ENCODE measurements at places on chromosomes 7 and 10.

DNA sequence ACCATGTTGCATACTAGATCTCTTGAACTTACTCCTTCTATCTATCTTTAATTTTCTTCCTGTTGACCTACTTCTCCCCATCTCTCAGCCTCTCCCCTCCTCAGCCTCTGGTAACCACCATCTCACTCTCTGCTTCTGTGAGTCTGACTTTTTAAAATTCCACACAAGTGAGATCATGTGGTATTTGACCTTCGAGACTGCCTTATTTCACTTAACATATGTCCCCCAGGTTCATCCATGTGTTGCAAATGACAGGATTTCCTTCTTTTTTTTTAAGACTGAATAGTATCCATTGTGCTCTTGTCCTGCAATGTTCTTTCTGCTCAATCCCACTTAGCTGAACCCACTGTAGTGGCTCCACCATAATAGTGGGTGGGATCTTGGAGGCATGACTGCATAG lies 51.4 kb upstream of the DNAJC1 start:
- DNase-seq: no peak

DNA sequence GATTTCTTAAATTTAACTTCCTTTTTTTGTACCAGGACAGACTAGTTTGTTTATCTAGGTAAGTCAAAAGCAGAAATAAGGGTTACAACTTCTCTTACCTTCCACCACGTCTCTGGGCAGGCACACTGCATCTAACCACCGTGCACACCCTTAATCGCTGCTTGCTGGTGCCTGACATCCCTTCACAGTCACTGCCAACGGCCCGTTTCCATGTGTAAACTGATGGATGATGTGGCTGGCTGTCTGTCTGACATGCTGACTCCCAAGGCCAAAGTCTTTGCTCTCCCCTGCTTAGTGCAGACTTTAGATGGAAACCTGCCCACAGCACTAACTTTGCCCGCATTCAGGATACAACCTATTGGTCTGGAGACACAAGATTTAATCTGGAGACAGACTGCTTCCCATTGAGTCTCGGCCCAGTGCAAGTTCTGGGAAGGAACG lies 1.1 kb downstream of the TMEM273 start:
- no peak for DNase-seq

GRCh38 chr10:112546474-112546873 lies 99.5 kb downstream of the VTI1A start:
- no peak for DNase-seq

DNA sequence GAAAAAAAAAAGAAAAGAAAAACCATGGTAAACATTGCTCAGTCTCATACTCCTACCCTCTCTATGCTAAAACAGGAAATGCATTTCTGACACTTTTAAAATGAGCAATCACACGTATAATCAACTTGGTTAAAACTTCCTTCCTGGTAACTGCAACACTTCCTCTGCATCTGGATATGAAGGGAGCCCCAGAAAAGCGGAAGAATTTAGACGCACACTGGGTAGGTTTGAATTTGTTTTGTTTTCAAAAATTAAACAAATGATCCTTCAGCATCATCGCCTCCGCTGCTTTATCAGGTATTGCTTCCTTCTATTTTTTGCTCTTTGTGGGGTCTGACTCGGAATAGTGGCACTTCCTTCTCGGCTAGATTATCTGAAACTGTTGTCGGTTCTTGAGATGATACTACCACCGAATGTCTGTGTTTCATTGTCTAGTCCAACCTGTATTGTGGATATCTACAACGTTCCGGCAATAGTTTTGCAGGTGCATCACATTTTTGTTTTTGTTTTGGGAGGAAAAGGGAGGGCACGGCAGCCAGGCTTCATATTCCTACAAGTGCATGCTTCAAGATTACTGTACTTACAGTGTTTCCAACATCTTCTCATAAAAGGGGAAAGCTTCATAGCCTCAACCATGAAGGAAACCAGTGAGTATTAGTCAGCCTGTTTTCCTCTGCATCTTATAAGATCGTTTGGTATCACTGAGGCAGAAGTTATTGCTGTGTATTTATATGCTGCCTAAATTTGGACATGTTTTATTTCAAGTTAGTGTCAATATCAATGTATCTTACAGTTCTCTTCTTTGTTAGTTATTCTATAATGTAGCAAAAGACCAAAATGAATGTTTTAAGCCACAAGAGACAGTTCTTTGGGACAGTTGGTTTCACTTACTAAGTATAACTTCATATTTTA lies at the start of gene PIK3CG:
Gene PIK3CG, plus strand, starts transcription at position 153 of the 912 bp plus-strand sequence. CDS start 2,280 bp downstream, outside the sequence.
- no peak for DNase-seq

- no peak for DNase-seq
These were observed 38.5 kb upstream of the LOXL4 start for GRCh38 chr10:98306501-98306900.

DNA sequence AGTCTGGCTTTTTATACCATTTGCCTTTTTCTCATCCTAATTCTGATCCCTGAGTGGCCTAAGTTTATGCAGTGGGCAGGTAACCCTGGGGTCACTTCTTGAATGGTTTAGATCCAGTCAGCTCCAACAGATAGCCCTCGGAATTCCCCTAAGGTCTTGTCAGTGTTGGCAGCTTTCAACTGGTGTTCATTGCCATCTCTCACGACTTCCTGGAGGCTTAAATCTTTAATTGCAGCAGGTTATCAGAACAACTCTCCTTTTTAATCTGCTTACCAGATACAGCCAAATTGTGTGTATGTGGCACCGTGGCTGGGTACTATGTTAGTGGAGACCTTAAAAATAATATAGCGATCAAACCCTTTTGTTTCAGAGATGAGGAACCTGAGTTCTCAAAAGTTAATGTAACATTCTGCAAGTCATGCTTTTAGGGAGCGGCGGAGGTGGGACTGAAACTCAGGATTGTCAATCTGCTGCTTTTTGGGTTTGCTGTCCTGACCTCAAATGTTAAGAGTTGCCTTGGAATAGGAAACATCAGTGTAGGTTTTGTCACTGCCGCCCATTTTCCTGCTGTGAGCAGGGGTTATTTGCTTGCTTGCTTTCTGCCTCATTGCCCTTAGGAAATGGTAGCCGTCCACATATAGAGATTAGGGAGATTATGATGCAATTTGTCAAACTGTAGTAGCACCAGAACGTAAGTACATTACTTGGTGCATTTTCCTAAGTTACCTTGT lies 818 bp downstream of the DLD start:
- DNase-seq: no peak

GRCh38 chr7:20799566-20800366 lies 13.1 kb upstream of the SP8 start:
- DNase-seq: no peak

GRCh38 chr7:145082366-145083161 lies 246.7 kb upstream of the TPK1 start:
- DNase-seq: no peak

DNA sequence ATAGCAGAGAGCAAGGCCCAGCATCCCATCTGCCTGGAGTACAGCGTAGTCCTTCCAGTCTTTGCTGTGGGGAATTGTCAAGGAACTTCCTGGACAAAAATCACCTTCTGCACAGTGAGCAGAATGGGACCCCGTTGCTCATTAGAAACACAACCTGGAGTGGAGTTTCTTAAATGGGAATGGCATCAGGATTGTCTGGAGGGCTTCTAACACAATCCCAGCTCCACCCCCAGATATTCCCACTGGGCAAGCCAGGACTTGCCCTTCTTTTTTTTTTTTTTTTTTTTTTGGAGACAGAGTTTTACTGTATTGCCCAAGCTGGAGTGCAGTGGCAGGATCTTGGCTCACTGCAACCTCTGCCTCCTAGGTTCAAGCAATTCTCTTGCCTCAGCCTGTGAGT lies 356.4 kb downstream of the GALNT17 start:
- no peak for DNase-seq

DNA sequence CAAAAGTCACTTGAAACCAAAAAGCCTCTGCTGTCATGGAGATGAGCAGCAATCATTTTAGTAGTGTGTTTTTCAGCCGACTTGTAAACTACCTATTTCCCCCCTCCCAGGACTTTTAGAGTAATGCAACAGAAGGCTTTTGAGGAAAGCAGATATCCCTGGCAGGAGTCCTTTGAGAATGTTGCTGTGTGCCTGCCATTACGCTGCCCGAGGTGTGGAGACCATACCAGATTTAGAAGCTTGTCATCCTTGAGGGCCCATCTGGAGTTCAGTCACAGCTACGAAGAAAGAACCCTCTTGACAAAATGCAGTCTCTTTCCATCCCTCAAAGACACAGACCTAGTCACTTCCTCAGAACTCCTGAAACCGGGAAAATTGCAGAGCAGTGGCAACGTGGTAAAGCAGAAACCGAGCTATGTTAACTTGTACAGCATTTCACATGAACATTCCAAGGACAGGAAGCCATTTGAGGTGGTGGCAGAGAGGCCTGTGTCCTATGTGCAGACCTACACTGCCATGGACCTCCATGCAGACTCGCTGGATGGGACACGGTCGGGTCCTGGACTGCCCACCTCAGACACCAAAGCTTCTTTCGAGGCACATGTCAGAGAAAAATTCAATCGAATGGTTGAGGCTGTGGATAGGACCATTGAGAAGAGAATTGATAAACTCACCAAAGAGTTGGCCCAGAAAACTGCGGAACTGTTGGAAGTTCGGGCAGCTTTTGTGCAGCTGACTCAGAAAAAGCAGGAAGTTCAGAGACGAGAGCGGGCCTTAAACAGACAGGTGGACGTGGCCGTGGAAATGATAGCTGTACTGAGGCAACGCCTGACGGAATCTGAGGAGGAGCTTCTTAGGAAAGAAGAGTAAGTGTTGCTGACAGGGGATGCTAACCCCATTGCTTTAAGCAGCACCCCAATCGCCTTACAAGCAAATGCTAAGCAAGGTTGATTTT lies 2.2 kb downstream of the ZNF365 start:
- DNase-seq: no peak

DNA sequence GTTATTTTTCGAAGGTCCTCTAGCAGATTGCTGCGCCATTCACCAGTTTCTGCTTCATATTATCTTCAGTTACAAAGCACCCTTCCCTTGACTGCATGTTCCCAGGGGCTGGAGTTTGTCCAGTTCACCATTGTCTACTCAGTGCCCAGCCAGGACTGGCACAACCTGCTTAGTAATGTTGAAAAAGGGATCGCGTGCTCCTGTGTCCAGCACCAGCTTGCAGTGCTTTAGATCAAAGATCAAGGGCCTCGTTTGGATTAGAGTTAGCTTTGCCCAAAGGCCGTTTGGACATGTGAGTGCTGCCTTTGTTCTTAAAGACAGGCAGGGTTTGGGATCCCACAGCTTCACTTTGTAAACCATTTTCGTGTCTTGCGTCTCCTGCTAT lies 867 bp downstream of the ATP6V0E2 start:
- DNase-seq: no peak

GRCh38 chr10:50231515-50232260 lies 19.6 kb downstream of the ASAH2 start:
- no peak for DNase-seq

GRCh38 chr10:49237985-49238384 lies 49.8 kb upstream of the TMEM273 start:
- DNase-seq: no peak

DNA sequence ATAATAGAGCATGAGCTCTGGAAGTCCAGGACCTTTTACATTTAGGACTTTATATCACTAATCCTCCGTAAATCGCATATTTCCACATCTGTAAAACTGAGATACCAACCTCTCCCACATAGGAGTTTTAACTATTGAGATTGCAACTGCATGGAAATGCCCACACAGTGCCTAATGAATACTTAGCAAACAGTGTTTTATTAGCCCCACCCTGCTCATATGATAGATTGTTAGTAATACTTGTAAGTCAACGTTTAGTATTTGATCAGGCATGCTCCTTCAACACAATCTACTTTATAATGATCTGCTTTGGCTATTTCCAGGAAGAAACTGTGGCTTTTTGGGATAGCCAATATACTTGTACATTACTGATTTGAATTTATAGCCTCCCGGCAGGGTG lies 8.5 kb downstream of the PDZD8 start:
- DNase-seq: no peak

GRCh38 chr7:45456105-45456504 lies 118.1 kb upstream of the ADCY1 start:
- no peak for DNase-seq

DNA sequence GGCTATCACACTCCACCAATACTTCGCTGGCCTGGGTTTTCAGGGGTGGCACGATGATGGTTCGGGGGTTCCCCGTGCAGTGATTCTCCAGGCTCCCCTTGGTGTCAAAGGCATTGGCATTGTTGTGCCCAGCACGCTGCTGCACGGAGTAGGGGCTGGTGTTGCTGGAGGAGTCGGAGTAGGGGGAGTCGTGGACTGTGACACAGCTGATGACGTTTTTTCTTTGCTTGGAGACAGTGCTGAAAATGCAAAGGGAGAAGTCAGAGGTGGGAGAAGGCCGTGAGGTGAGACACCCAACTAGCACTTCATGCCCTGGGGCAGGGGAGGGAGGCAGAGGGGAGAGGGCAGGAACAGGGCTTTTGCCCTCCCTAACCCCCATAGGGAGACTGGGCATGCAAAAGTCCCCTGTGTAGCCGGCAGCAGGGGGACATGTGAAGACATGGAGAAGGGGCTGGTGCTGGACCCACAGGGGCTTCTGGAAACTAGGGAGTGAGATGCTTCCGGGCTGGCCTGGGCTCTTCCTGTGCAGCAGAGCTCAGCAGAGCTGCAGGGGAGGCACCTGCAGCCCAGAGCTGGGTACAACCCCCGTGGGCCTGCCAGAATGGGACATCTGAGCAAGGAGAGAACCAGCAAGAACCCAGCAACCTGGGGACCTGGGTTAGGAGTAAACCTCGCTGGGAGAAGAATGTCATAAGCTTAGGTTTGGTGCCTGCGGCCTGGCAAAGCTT lies 60.5 kb downstream of the CLEC2L start:
- DNase-seq: no peak

DNA sequence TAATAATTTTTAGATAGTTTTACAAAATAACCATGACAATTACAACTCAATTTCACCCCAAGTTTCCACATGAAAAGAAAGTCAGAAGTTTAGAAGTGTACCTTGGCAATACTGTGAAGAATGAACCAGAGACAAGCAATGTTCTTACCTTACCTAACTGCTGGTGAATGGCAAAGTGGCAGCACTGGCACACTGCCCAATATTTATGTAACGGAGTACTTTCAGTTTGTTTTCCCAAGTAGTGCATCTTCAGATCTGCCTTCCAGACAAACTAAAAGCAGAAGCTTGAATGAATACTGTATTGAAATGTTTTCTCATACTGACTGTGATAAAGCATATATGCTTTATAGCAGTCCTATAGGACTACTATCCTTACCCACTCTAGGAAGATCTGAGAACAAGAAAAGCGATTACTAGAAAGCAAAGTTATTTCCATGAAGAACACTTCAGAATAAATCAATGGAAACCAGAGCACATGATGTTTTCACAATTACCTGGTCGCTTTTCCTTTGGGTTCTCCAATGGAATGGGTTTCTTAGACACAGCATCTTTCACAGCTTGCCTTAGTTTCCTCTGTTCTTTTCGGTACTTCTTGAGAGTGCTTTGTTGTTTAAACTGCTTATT lies 1.5 kb downstream of the NOC3L start:
- no peak for DNase-seq

Measured in 8988T (cell line).